Right cardiac atrium (tissue), 5 donors: ENCODE measurements at places on chromosomes 11 and 22. TPM values are rescaled to one million over a fixed set of nuclear protein-coding genes. Genes with fewer than 3 reads are reported as not detected.
A peak's percentile ranks its signal among the peaks of the same experiment; 100 is the strongest.

The NCAM1 gene
- 87.9 TPM for polyA plus RNA-seq

The GNG3 gene
- polyA plus RNA-seq, result 0.57 TPM

The CLMP gene
- polyA plus RNA-seq, result 6.6 TPM

The KDM4D gene
- polyA plus RNA-seq, result 0.79 TPM

The LRRC56 gene
- 0.48 TPM for polyA plus RNA-seq

The ZBTB16 gene
- polyA plus RNA-seq, result 49.8 TPM

GRCh38 chr11:44221992-44222391 lies 87.9 kb downstream of the ALX4 start:
- no peak for DNase-seq

DNA sequence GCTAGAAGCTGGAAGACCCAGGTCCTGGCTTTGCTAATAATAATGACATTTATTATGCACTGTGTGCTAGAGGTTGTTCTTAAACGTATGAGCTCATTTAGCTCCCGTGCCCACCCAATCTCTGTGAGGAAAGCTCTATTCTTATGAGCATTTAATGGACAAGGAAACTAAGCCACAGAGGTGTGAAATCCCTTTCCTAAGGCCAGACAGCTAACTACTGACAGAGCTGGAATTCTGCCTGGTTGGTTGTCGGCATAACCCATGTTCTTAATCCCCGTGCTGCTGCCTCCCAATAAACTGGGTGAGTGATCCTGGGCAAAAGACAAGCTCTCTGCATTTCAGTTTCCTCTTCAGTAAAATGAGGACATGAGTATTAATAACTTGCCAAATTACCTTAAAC lies 49.4 kb downstream of the SNX19 start:
- no peak for DNase-seq

DNA sequence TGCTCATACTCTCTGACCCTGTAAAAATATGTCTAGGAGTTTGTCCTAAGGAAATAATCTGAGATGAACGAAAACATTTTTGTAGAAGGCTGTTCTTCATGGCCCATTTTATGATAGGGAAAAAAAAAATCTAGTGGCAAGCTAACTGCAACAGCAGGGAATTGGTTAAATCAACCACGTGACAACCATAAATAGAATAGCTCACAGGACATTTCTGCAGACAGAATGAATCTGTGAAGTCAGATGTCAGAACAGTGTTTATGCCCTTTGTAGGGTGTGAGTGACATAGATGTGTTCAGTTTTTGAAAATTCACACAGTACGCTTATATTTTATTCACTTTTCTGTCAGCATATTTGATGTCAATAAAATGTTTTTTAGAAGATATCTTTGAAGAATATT lies 16.1 kb downstream of the ARHGAP1 start:
- DNase-seq, result no peak

DNA sequence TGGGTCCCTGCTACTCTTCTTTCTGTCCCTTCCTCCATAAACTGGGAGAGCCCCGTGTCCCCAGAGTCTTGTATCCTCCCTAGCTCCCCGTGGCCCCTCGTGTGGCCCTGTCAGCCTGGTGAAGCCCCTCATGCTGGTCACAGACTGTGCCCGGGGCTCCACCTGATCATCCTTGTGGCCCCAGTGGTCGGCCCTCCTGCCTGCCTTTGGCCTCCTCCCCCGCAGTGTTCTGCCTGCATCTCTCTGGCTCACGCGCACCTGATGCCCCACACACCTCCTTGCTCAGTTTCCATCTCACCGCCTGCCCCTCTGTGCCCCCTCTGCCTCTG lies 1.2 kb upstream of the CABP2 start:
- no peak for DNase-seq

GRCh38 chr11:14634813-14635212 lies 8.8 kb upstream of the PDE3B start:
- DNase-seq, result no peak

DNA sequence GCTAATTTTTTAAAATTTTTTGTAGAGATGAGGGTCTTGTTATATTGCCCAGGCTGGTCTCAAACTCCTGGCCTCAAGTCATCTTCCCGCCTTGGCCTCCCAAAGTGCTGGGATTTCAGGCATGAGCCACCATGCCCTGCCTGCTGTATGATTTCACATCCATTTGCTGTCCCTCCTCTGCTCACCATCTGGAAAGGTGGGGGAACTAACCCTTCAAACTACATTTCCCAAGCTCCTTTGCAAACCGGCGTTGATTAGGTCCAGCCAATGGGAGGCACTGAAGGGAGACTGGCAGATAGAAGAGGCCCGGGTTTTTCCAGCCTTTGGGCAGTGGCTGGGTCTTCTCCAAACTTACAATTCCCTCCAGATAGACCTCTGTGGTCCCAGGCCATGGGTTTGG lies 19.3 kb downstream of the RFPL1 start:
- DNase-seq, result no peak

- no peak for DNase-seq
Measured at GRCh38 chr11:75740681-75741080, 23.0 kb downstream of the MOGAT2 start.

- peak; percentile 10 for DNase-seq
Measured at GRCh38 chr11:34146411-34146810, 41.0 kb downstream of the NAT10 start.

DNA sequence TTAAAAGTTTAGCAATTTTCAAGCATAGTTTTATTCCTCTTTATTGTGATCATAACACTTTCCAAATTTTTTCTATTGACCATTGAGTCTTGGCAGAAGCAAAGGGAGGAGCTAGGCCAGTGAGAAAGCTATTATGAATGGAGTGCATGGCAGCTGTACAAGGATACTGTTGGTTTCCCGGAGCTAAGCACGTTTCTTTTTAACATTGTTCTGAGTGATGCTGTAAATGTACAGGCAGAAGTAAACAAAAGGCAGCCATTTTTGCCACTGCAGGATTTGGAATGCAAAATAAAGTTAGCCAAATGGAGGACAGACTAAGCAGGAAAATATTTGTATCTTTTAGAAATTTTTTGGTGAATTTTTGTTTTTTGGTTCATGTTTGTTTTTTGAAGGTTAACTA lies 16.2 kb downstream of the CBL start:
- DNase-seq, result no peak

DNA sequence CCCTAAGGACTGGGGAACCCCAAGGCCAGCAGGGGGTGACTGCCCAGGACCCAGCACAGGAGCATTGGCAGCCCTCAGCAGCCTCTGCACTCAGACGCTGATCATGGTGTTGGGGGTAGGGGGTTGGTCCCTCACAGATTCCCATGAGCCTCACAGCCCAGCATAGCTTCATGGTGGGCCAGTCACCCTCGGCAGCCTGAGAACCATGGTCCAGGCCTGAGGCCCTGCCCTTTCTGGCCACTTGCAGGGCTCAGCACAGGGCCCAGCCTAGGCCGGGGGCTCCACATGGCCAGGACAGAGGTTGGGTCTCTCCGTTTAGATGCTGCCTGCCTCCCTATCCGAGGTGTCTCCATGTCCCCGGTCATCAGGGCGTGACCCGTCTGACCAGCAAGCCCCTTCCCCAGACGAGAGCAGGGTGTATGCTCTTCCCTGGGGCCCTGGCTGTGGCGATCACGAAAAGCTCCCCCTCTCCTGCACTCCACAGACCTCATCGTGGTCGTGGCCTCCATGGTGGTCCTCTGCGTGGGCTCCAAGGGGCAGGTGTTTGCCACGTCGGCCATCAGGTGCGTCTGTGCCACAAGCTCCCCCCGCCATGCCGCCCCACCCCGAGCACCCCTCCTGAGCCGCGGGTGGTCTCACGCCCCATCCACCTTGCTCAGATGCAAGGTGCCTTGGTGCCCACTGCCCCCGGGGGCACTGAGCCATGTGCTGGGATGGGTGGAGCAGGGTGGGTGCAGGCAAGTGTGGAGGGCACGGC lies 126.2 kb downstream of the KCNQ1 start:
- peak; percentile 44 for DNase-seq
